Epithelial cell of proximal tubule (primary cell): ENCODE measurements at places on chromosomes 5 and 9.

GRCh38 chr9:35689542-35690293 is at the start of gene TPM2:
Gene TPM2 (minus strand): TSS chr9:35689925. CDS start chr9:35689817, 108 bp downstream.
- DNase-seq, result no peak

DNA sequence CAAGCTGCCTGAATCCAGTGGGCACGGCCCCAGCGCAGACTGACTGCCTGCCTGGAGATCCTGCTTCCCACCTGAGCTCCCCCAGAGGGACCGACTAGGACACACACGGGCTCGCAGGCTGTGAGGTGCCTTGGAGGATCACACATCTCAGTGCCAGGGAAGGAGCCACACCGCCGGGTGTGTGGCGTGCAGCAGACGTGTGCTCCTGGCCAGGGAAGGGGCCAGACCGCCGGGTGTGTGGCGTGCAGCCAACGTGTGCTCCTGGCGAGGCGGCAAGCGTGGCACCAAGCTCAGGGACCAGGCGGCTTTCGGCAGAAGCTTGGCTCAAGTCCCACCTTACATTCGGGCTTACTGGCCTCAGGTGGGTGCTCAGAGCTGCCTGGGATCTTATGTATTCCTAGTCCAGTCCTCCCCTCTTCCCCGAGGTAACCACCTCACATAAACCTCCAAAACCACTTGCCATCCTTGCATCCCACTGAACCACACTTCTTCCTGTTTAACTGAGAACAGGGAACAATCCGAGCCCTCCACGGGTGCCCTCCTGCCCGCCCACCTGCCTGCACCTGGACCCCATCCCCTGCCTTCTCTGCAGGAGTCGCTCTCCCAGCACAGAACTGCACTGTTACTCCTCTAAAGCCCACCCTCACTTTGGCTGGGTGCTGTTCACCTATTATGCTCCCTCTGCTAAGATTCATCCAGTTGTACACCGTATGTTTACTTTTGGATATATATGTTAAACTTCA is 22.4 kb upstream of the MRNIP start:
- DNase-seq, result no peak

- no peak for DNase-seq
Observed at GRCh38 chr9:90841615-90842014, 40.0 kb downstream of the SYK start.

- no peak for DNase-seq
Observed at GRCh38 chr5:151434570-151435237, 12.7 kb upstream of the SLC36A1 start.

- DNase-seq, result no peak
Observed at GRCh38 chr5:160978944-160979343, 126.9 kb upstream of the ATP10B start.

DNA sequence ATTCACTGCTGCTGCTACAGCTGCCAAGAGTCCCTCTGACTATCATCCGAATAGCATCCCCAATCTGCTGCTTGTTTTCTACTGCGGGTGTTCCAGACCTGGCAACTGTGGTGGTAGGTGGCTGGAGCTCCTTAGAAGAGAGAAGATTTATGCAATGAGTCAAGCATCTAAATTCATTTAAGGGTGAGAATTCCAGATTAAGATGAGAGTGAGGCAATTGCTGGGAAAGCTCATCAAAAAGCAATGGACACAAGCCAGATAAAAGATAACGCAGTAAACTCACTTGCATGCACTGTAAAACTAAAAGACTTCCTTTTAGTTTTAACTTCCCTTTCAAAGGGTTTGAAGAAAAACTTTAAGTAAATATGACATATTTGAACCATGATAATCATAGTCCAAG is 3.9 kb downstream of the PLK2 start:
- no peak for DNase-seq
